ENCODE measurements at places on chromosomes 6 and 20.

- no peak for DNase-seq
These were observed 232.1 kb downstream of the SYNE1 start for GRCh38 chr6:152404936-152405595.

DNA sequence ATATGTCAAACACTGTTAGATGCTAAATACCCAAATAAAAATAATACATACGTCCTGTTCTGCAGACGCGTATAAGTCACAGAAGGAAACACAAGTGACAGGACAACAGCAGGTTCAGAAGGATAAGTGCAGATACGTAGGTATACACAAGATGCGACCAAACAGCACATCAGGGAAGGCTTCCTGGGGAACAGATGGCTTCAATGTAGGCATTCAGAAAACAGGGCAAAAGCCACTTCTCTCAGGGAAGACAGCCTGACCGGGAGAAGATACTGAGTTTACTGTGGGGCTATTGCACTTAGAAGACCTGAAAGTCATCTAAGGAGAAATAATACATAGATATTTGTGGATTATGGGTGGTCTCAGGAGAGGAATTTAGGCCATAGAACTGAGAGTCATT lies 1.9 kb downstream of the HLA-DPA1 start:
- no peak for DNase-seq

DNA sequence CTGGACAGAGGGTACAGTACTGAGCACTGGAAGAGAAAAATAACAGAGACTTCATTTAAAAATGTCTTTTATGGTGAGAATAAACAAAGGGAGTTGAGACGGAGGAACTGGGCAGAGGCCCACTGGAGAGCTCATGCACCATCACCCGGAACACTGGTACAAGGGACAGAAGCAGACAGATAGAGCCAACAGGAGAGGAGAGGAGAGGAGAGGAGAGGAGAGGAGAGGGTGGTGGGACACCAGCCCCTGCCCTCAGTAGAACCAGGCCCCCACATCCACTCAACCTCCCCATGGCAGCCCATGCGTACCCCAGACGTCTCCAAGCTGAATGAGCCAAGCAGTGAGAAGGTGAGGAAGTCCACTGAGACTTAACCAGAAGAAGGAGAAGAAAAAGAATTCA lies 390.5 kb upstream of the CNR1 start:
- no peak for DNase-seq

GRCh38 chr20:53252002-53252401 lies 279.8 kb downstream of the TSHZ2 start:
- DNase-seq = no peak

- DNase-seq = no peak
These were observed 15.1 kb downstream of the KCNS1 start for GRCh38 chr20:45085867-45086266.

DNA sequence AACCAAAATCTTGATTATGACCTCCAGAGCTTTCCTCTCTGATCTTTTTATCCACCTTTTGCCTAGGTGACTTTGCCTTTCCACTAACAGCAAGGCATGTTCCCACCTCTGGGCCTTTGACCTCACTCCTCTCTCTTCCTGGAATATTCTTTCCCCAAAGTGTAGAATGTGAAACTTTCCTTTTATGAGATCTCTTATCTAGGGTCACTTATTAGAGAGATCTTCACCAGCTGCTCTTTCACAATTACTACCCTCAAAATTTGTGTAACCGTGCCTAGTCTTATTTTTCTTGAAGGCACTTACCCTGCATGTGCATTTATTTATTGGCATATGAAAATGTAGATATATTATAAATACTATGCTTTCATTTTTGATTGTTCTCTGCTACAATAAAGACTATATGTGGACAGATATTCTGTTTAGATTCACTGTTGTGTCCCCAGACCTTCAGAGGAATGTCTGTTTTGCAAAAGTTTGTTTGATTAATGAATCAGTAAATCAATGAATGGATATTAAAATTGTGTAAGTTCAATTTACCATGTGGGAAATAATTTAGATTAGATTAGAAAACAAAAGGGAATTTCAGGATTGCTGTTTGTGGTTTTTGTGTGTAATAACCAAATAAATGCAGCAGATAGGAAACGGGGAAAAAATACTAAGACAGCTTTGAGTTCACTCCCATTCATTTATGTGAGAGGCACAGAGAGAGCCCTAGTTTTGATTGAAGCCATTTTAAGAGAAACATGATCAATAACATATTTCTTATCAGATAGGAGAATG lies 207.0 kb downstream of the ADGB start:
- no peak for DNase-seq

DNA sequence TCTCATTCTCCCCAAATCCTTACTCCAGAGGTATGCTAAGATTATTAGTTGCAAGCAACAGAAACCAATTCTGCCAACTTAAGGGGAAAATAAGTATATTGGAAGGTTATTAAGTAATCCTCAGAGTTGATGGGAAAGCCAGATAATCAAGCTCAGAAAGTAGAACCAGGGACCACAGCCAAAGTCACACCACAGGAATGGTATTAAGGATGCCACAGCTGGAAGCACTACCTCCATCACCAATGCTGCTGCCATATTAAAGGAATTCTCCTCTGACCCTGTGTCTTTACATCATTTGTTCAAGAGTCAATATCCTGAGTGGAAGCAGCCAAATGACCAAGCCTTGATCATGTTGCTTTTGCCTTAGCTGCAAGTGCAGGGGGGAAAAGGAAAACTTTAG lies 9.9 kb downstream of the PROCR start:
- DNase-seq = no peak

DNA sequence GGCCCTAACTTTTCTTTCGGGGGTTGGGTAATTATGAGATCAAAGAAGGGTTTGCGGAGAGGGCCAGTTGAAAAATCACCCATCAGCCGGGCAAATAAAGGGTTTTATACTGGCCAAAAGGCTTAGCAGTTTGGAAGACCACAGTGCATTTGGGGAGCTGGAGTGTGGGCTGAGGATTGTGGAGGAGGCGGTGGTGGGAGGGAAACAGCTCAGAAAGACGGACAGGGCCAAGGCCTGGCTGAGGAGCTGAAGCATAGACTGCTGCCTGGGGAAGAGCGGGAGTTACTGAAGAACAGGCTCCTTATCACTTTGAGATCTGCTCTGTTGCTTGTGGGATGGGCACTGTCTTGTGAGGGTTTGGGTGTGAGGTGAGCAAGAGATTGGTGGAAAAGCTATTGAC lies 144.2 kb downstream of the CARMIL1 start:
- no peak for DNase-seq

GRCh38 chr6:154916857-154917256 lies 78.3 kb upstream of the TIAM2 start:
- no peak for DNase-seq

- no peak for DNase-seq
These were observed 47.5 kb downstream of the DSTN start for GRCh38 chr20:17617212-17617867.

GRCh38 chr6:35605600-35605999 lies 83.1 kb downstream of the FKBP5 start:
- no peak for DNase-seq

DNA sequence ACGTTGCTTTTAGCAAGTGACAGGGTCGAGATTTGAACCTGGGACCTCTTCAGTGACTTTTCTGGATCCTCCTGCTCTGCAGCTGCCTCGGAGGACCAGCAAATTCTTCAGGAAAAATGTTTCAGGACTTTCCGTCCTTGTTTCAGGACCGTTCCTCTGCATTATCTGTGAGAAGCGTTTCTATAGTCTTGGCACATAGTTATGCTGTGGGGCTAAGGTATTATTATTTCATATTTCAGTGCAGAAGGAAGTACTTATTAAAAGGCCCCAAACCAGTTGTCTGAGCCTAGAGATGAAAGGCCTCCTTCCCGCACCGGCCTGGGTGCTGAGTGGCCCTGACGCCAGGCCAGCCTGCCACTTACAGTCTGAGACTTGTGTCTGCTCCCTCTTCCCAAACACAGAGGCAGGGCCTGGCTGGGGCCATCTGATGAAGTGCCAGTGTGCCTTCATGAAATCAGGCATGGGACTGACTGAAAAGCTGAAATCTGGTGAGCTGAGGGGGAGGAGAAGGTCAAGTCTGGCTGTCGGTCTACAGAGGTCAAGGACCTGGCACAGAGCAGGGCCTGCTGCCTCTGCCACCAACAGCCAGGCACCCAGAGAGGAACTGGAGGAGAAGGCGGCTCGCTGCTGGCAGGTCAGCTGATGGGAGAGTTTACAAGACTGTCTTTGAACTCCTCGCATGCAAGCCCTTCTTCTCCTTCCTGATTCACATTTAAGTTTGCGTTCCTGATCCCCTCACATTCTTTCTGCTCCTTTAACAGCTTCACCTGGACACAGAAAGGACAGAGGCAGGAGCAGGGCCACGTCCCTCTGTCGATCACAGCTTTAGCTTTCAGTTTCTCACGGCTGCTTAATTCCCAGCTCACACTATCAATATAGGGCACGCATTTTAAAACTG lies 8.9 kb upstream of the QKI start:
- DNase-seq = no peak

- no peak for DNase-seq
These were observed 140.1 kb upstream of the LRFN2 start for GRCh38 chr6:40727271-40727670.

DNA sequence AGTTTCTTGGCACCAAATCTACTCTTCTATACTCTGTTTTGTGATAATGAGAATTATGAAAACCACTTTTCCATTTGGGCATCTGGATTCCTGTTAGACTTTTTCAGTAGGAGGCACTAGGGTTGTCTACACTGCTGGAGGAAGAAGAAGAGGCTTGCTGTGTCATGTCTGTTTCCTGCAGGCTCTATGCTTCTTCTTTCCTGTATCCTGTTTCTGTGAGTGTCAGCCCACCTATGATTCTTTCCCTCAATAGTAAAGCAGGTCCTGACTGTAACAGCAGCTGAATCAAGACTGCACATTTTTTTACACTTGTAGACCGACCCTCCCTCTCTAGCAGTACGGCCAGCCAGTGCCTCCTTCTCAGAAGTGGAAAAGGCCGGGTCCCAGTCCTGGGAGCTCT lies 603.9 kb downstream of the HDGFL1 start:
- no peak for DNase-seq

DNA sequence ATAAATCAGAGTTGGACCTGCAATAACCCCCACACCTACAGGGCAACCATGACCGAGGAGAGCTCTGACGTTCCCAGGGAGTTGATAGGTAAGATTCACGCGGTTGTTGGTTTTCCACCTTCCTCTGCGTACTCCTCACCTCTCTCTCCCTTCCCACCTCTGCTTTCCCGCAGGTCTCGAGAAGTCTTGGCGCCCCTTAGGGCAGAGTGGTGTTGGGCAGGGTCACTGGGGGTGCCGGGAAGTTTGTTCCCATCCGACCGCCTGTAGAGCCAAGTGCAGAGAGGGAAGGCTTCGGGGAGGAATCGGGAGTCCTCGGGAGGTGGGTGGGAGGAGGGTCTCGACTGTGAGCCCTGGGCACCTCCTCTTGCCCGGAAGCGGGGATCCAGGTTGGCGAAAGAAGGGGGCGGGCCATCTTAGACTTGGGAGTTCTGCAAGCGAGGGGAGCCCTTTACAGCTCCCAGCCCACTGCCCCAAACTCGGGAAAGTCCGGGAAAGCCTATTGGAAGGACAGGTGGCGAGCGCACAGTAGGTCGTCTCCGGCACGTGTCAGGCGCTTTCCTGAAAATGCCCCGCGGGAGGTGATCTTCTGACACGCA lies 672 bp downstream of the CARMIL1 start:
- DNase-seq = no peak

DNA sequence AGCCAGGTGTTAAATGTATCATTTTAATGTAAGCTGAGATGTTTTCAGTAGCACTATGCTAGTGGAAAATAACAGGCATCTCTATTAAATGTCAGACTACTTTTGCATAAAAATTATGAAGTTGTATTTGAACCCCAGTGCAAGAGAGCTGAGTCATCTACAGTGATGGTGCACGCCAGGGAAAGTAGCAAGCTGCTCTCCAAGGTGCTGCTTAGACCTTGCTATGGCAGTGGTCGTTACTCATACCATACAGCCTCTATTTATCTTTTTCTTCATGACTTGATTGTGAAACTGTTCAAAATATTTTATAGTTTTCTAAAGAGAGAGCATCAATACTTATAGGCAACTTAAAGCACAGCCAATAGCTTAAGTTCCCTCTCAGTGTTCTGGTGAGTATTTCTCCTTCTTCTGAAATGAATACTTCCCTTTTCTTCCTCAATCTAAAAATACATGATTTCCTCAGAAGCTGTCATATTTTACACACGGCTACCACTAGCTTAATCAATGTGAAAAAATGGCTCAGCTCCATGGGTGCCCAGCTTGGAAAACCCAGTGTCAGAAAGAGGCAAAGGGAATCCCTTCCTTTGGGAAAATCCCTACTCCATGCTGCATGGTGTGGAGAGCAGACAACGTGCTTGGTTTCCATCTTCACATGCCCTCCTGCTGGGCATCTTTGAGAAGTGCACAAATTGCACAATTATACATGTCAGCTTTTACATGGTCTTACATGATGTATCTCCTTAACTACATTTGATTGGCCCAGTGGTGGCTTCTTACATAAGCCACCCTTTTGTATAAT lies 105.6 kb downstream of the ELOVL4 start:
- no peak for DNase-seq

DNA sequence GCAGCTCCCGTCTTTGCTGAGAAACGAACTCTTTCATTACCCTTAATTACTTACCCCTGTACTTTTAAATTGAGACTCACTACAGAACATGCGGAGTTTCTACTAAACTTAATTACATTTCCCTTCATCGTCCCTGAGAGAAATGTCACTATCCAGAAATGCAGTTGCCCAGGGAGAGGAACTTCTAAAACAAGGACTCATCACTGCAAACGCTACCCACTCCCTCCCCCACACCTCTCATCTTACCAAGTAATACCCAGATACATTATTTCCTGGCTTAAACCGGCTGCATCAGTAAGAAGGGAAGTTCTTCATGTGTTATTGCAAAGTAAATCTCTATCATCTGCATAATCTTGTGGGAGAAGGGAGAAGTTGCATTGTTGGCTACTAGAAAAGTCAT lies 138.3 kb downstream of the IPCEF1 start:
- no peak for DNase-seq

- DNase-seq = no peak
These were observed 185.9 kb downstream of the UST start for GRCh38 chr6:148932731-148933130.

DNA sequence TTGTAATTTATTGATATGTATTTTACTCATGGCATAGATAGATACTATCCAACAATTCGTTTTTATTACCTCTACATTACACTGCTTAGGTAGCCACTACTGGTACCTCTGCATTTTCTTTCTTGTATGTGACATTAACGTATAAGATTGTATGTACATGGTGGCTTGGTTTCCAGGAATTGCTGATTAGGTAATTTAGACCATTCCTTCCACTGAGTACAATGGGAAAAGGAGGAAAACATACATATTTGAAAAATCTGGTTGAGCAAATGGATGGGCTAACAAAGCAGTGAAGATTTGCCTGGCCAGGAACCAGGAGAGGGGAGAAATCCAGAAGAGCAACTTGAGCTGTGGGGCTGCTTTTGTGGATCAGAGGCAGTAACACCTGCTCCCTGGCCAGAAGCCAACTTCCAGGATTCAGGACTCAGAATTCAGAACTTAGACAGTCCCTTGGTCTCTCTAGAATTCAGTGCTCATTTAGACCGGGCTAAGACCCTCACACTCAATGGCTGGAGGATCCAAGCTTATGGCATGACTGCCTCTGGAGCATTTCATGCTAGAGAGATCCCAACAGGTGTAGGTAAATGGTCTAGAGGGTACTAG lies 17.9 kb upstream of the MICB start:
- no peak for DNase-seq

All from SIG-M5 (cell line).